ENCODE measurements at places on chromosomes 5 and 9. TPM values are rescaled to one million over a fixed set of nuclear protein-coding genes. Genes with fewer than 3 reads are reported as not detected.

DNA sequence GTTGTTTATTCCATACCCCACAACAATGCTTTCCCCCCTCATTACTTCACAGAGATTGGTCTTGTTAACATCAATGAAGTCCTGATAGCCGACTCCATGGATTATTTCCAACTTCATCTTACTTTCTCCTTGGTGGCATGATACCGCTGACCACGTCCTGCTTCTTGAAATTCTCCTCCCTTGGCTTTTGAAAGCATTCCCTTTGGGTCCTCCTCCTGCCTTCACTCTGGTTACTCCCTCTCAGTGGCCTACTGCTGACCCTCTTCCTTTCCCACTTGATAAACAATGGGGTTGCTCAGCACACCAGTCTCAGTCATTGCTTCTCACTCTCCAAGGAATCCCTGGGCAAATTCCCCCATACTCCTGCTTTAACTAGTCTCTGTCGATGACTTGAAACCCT is 283.9 kb downstream of the SEC61B start:
- DNase-seq: no peak

- no peak for DNase-seq
These were observed 126.4 kb upstream of the ZNF366 start for GRCh38 chr5:72633649-72634048.

DNA sequence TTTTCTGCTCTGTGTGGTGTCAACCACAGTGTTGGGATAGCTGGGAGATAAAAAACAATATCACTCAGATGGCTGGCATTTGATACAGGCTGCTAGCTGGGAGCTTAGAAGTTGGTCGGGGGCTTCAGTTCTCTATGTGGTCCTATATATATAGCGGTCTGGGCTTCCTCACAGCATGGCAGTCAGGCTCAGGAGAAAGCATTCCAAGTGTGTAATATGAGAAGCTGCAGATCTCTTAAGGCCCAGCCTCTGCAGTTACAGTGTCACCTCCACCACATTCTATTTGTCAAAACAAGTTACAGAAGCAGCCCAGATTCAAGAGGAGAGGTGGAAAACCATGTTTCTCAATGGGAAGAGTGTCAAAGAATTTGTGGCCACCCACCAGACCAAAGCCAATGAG is 108.1 kb upstream of the NIPBL start:
- DNase-seq: no peak

GRCh38 chr5:83570916-83571315 is 99.4 kb downstream of the VCAN start:
- DNase-seq: no peak

ELAVL2 gene
- total RNA-seq: not detected

ADAMTSL1 gene
- total RNA-seq: 0.97 TPM

DNA sequence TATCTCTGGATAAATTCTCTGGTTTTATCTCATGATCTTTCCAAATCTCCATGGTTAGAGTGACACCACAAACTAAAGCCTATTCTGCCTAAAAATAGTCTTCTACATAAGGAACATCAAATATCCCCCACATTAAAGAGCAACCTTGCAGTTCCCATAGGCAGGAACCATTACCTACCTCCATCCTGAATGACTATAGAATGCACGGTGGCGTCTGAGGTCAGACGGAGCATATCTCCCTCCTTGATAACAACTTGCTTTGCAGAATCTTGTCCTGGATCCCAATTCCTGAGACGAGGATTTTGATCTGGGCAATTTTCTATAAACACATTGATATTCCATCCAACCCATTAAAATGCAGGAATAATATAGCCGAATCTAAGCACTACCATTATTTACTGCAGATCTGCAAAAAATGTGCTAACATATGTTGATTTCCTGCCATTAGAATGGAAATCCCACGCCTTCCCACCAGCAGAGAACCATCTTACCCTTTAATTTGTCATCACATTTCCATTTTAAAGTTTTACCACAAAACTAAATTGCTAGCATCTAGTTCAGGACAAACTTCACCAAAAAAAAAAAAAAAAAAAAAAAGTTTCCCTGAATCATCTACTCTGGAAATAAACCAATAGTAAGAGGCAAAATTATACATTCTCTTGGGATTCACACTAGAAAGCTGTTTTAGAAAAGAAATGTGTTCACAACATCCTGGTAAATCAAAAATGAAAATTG is 22.1 kb downstream of the CEMIP2 start:
- no peak for DNase-seq

LVRN gene
- total RNA-seq: 0.59 TPM

GRCh38 chr5:170630711-170631141 is 126.9 kb downstream of the KCNIP1 start:
- no peak for DNase-seq

- DNase-seq: no peak
These were observed 9.7 kb upstream of the SNX24 start for GRCh38 chr5:122835681-122836080.

- DNase-seq: no peak
These were observed 11.0 kb upstream of the NEURL1B start for GRCh38 chr5:172630082-172630481.

DNA sequence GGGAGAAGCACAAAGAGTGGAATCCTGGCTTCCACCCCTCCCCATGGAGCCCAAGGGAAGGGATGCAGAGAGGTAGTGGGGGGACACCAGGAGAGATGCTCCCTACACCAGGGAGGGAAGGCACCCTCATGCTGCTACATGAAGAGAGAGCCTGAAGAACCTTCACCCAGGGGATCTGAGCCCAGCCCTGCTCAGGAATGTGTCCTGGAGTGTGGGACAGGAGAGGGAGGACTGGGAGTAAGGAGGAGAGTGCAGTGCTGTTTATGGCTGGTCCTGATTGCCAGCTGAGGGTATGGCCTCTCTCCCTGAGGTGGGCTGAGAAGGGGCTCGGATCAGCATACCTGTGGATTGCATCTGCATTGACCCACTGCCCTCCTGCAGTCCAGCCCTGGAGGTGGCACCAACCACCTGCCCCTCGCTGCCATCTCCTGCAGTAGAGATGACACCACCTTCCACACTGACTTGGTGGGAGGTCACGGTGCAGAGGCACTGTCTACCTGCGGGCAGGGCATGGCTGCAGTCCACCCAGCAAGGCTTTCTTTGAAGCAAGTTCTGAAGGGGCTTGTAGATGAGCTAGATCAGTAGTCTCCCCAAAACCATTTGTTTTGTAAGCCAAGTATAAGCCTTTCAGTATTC is 114.9 kb upstream of the SLC25A48 start:
- DNase-seq: no peak

GRCh38 chr5:156621719-156622118 is 228.4 kb upstream of the PPP1R2B start:
- DNase-seq: no peak

- DNase-seq: no peak
These were observed 53.6 kb upstream of the NR3C1 start for GRCh38 chr5:143456952-143457547.

- no peak for DNase-seq
These were observed 216.9 kb downstream of the TLE4 start for GRCh38 chr9:79788662-79789061.

GRCh38 chr5:172940268-172941066 is 18.8 kb upstream of the RPL26L1 start:
- DNase-seq: no peak

- peak; percentile 17 for DNase-seq
These were observed 16.9 kb upstream of the SLC6A19 start for GRCh38 chr5:1184481-1184880.

- DNase-seq: no peak
These were observed 87.4 kb upstream of the ICE1 start for GRCh38 chr5:5335107-5335506.

- no peak for DNase-seq
These were observed 39.5 kb upstream of the GRHPR start for GRCh38 chr9:37382982-37383357.

GLT6D1 gene
- total RNA-seq: not detected

MSMP gene
- total RNA-seq: not detected

GRCh38 chr9:1460143-1460769 is 410.1 kb downstream of the DMRT2 start:
- no peak for DNase-seq

GRCh38 chr5:142661143-142661542 is 24.7 kb downstream of the FGF1 start:
- DNase-seq: no peak

DNA sequence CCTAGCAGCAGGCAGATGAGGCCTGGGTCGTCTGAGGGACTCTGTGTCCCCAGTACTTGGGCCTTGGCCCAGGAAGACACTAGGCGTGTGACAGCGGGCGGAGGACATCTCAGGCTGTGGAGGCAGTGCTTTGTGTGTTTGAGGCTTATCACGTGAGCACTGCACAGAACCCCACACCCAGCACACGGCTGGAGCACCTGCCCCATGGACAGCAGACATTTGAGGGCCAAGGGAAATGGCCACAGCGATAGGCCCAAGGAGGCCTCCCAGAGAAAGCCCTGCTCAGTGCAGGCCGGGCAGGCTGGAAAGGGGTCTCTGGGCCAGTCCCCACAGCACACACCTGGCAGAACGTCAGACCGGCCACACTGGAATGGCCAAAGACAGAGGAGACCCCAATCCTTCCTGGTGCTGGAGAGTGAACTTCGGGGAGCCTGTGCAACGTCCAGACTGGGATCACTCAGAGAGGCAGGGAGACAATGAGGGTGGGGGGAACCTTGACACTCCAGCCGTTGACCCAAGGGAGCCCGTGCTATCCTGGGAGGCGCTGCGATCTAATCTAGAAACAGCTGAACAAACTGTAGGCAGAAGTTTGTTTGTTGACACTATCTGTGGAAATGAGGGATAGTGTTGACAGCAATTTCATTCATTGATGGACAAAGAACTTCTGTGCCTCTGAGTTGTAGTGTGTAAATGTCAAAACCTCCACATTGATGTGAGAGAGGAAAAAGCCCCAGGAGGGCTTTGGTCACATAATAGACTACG is 19.6 kb upstream of the FLT4 start:
- no peak for DNase-seq

CDC20B gene
- total RNA-seq: not detected

DNA sequence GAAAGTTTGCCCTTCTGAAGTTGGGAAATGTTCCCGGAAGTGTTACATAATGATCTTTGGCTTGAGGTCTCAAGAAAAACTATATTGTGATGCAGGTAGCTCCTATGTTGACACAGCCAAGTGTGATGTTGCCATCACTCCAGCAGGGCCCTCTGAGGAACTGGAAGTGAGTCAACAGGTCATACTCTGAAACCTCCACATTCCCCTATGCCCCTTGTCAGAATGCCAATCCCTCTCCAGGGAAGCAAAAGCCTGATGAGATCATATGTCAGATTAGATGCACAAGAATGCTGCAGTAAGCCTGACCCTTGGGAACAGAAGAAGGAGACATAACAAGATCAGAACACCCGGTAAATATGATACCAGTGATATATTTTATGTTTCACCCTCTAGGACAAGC is 66.8 kb upstream of the ITGA2 start:
- no peak for DNase-seq

DNA sequence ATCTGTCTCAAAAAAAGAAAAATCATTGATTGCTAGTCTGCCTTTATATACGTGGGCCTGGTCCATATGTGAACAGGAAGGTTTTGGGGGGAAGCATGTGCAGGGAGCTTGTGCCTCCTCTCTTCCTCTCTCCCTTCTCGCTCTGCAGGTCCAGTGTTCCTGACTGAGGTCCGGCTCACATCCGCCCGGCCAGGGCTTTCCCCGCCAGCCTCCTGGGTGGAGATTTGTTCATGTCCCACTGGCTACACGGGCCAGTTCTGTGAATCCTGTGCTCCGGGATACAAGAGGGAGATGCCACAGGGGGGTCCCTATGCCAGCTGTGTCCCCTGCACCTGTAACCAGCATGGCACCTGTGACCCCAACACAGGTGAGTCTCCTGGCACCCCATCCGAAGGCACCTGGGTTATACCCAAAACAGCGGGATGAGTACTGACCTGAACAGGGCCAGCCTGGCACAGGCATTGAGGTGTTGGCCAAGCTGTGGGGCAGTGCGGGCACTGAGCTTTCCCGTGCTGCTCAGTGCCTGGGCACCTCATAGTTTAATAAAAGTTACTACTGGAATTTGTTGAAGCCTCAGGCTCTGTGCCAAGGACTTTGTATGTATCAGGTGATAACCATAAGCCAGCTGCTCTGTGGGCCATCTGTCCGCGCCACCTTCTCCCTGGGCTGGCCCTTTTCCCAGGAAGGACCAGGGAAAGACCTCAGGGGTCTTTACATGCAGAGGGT is 39.4 kb upstream of the AIF1L start:
- no peak for DNase-seq

PCDHGA2 gene
- 6.0 TPM for total RNA-seq

OR1J2 gene
- not detected for total RNA-seq

DNA sequence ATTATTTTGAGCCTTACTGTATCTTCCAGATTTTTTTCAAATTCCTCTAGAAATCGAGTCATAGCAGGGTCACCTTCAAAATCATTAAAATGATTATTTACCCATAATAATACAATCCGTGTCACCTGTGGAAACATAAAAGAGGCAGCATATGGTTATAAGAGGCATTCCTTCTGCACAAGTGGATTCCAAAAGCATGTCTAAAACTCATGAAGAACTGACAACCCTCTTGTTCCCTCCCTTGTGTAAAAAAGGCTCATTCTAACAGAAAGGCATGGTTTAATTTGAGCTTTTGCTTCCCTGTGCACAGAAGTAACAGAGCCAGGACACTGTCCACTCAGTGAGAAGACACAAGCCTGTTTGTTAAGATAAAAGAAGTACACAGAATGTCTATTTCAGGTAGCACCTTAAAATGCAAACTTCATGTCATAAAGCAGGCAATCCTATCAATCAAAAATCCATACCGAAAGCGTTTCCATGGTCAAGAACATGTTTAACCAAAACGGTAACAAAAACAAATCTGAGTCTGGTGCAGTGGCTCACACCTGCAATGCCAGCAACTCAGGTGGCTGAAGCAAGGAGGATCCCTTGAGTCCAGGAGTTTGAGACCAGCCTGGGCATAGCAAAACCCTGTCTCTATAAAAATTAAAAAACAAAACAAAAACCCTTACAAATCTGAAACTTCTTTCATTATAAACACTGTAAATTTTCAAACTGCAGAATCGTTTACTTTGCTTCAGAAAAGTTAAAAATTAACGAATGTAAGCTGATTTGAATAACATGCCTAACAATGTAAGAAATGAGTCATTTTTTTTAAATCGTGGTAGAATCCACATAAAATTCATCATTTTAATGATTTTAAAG is 139.3 kb downstream of the RAPGEF6 start:
- DNase-seq: no peak

DNA sequence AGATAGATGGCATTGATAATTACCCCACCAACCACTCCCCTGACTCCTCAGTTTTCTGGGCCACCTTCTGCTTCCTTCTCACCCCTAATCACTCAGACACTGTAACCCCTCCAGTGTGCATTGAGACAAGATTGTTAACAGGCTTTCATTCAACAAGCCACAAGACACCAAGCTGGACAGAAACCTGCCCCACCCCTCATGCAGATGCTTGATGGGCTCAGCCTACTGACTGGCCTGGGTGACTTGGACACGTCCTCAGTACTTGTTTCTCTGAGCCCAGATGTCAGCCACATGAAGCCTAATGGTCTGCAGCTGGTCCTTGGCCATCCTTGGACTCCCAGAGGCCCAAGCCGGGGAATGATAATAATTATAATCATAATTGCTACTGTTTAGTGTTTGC is 71.4 kb upstream of the SMIM23 start:
- DNase-seq: no peak

PCDHGA4 gene
- 8.4 TPM for total RNA-seq

GRCh38 chr9:98634685-98635336 is 73.9 kb downstream of the GABBR2 start:
- DNase-seq: no peak
